ENCODE measurements at places on chromosomes 7 and 10. TPM values are rescaled to one million over a fixed set of nuclear protein-coding genes. Genes with fewer than 3 reads are reported as not detected.

The SPDYE8 gene
- total RNA-seq: not detected

The LIPJ gene
- 0.32 TPM for total RNA-seq

The SPDYE1 gene
- not detected for total RNA-seq

The CDK1 gene
- 2.2 TPM for total RNA-seq

The ADAM12 gene
- 8.6 TPM for total RNA-seq

The CHST3 gene
- 34.5 TPM for total RNA-seq

The HOXA10 gene
- 5.2 TPM for total RNA-seq

The CPN1 gene
- total RNA-seq: not detected

The ASAH2 gene
- 0.59 TPM for total RNA-seq

The MSRB2 gene
- total RNA-seq: 31.5 TPM

The NKX1-2 gene
- 0.33 TPM for total RNA-seq

The AOC1 gene
- total RNA-seq: 2.3 TPM

The CLDN3 gene
- total RNA-seq: 81.6 TPM

The DDX50 gene
- total RNA-seq: 43.9 TPM

The PTN gene
- total RNA-seq: 0.48 TPM

The NUDT13 gene
- 2.6 TPM for total RNA-seq

The MYO1G gene
- 2.0 TPM for total RNA-seq

The CYP26A1 gene
- not detected for total RNA-seq

The OR2A1 gene
- total RNA-seq: 0.33 TPM

The CPED1 gene
- 29.3 TPM for total RNA-seq

The ZNF117 gene
- total RNA-seq: 37.4 TPM

The NODAL gene
- not detected for total RNA-seq

The CFTR gene
- total RNA-seq: 16.4 TPM

The SYT15 gene
- 1.6 TPM for total RNA-seq

The ADAP1 gene
- total RNA-seq: 7.5 TPM

The TMEM270 gene
- not detected for total RNA-seq

The SPDYE16 gene
- total RNA-seq: not detected

The ATP5F1C gene
- 245 TPM for total RNA-seq

The PNLIPRP3 gene
- 2.4 TPM for total RNA-seq

The SP8 gene
- total RNA-seq: not detected

The LRRC4 gene
- 3.2 TPM for total RNA-seq

The GIMAP1 gene
- total RNA-seq: 6.6 TPM

The SCIN gene
- total RNA-seq: 0.96 TPM

The PPP1R17 gene
- not detected for total RNA-seq

The LIPK gene
- total RNA-seq: not detected

The DDIT4 gene
- 555 TPM for total RNA-seq

The KLLN gene
- total RNA-seq: 0.66 TPM

The TMEM229A gene
- not detected for total RNA-seq

The MLXIPL gene
- 109 TPM for total RNA-seq

The PLCE1 gene
- total RNA-seq: 7.0 TPM

The PPA1 gene
- total RNA-seq: 86.9 TPM

The C10orf67 gene
- not detected for total RNA-seq

The TMEM106B gene
- 61.1 TPM for total RNA-seq

The SEMA3A gene
- total RNA-seq: 23.2 TPM

The MACROH2A2 gene
- 15.4 TPM for total RNA-seq

The ANXA8L1 gene
- total RNA-seq: 6.6 TPM

The HECTD2 gene
- total RNA-seq: 30.7 TPM

The CCL24 gene
- total RNA-seq: 1.3 TPM

The ANKRD2 gene
- not detected for total RNA-seq

The TAX1BP1 gene
- 156 TPM for total RNA-seq

The HOXA13 gene
- 0.16 TPM for total RNA-seq

The SH2D4B gene
- 0.15 TPM for total RNA-seq

The PRKG1 gene
- 36.9 TPM for total RNA-seq
